ENCODE measurements at places on chromosomes 7 and 10.

DNA sequence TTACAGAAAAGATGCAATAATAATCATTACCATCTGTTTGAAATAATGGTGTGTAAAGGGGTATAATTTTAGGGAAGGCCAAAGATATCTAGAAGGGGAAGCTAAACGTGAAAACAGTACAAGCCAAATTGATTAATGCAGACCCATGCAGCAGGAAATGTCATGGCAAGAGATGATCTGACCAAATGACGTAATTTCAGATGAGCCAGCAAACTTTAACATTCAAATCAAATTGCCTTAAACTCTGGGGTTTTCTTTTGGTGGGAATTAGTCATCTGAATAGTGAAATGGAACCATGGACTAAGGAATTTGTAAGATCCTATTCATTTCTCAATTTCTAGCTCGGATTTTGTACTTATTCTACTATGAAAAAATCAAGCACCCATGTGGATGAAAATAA, 21.4 kb upstream of the SCIN start:
- DNase-seq, result no peak

GRCh38 chr7:128221929-128222403, 19.1 kb upstream of the LEP start:
- DNase-seq, result no peak

DNA sequence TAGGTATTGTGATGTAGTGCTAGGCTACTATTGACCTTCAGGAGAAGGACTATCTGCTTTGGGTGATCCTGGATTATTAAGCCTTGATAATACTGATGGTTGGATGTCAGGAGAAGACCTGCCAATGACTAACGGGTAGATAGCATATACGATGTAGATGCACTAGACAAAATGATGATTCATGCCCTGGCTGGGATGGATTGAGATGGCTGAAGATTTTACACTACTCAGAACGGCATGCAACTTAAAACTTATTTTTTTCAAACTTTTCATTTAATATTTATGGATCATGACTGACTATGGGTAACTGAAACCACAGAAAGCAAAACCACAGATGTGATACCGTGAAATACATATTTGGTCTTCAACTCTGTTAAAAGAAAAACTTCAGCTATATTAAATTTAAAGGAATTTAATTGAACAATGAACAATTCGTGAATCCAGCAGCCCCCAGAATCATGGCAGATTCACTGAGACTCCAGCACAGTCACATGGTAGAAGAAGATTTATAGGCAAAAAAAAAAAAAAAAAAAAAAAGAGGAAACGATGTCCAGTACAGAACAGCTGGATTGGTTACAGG, 124.6 kb upstream of the CDK13 start:
- no peak for DNase-seq

- DNase-seq, result no peak
Measured at GRCh38 chr7:47726047-47726726, 144.3 kb upstream of the TNS3 start.

DNA sequence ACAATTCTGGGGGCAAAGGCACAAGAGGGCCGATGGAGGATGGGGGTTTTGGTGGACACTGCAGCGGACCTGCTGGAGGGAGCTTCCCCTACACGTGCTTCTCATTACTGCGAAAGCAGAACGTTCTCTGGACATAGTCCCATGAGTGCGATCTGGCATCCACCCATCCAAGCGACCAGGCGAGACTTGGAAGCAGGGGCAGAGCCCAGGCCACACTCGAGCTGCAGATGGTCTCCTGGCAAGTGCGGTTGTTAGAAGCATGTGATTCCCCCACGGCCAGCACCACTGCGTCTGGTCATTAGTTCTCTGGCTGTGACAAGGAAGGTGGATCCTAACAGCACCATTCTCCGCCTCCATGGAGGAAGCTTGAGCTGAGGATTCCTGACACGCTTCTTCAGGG, 118.4 kb upstream of the TCERG1L start:
- DNase-seq, result no peak

GRCh38 chr7:156547884-156548561, 92.6 kb upstream of the RNF32 start:
- DNase-seq, result no peak

- no peak for DNase-seq
Measured at GRCh38 chr10:91284486-91285090, 64.1 kb downstream of the PCGF5 start.

- DNase-seq, result no peak
Measured at GRCh38 chr7:25478925-25479324, 250.6 kb upstream of the NPVF start.

GRCh38 chr7:20401861-20402746, 71.4 kb downstream of the ITGB8 start:
- no peak for DNase-seq

DNA sequence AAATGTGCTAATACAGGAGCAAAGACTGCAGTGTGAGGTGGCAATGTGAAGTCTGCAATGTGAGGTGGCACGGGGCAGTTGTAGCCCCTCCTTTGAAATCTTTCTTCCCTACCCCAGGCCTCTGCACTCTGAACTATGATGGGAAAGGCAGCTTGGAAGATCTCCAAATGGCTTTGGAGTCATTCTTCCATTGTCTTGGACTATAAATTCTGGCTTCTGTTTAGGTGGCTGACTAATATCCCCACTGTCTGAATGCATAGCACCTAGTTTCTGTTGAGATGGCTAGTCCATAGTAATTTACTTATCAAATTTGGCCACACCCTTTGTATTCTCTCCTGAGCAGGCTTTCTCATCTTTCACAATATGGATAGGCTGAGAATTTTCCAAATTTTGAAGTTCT, 175.0 kb downstream of the CFTR start:
- DNase-seq, result no peak

DNA sequence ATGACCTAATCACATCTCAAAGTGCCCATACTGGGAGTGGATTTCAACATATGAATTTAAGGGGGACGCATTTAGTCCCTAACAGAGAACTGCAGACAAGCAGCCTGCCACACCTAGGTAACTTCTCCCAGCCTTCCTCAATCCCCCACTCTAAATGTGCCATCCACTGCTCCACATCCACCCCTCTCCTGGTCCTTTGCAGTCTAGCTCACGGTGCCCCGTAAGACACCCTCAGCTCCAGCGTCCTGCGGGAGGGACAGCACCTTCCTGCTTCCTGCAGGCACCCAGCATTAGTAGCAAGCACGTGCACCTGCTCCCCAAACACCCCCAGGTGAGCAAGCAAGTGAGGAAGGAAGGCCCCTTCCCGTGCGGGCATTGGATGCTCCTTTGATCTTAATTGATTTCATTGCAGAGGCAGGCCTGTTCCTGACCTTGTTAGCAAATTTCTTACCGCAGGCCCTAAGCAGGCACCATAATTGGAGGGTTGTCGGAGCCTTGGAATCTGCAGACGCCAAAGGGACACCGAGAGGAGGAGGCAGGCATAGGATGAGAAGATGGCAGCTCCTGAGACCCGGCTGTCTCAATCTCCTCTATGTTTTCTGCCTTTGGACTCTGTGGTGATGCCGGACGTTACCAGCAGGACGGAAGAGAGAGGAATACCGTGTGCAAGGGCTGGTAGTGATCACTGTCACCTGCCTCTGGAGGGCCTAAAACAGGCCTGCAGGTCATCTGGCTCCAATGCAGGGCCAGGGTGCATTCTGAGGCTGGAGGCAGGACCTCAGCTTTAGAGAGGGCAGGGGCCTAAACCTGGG, 75.8 kb upstream of the CHST15 start:
- no peak for DNase-seq

DNA sequence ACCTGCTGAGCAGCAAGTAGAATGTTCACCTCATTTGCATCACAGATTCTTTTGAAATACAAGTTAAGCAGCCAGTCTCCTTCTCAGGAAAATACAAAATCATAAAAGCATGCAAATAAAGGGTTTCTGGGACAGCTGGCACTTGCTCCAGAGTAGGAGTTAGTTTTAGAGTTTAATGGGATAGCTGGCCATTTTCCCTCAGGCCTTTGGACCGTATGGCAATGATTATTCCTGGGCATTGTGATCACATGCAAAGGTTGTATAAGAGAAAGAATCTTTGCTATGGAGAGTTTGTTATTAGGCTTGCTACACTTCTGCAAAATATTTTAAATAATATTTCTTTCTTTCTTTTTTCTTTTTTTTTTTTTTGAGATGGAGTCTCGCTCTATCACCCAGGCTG, 240.8 kb downstream of the CDK14 start:
- no peak for DNase-seq

All from activated CD8-positive, alpha-beta memory T cell treated with anti-CD3 and anti-CD28 coated beads for 4 hours (primary cell).